ENCODE measurements at places on chromosomes 5 and 9.

DNA sequence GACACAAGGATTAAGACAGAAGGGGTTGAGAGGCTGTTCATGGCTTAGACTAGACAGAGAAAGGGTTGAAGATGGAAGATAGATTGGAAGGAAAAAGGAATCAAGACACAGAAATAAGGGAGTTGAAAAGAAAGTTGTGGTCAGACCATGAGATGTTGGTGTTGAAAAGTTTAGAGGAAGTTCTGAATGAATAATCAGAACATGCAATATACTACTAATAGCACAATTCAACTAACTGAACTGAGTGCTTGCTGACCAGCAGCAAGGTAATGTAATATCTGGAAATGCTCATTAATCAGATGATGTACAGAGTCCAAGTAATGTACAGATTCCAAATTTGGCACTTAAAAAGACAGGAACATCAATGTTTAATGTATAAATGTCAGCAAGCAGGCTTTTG lies 10.6 kb upstream of the NNT start:
- no peak overlapping the region for H3K27ac ChIP-seq
- no peak for DNase-seq
- H3K4me1 ChIP-seq: no peaks in the 10 kb centered on the region
- H3K27me3 ChIP-seq: no peaks in the 10 kb centered on the region
- H3K36me3 ChIP-seq: no peaks in the 10 kb centered on the region
- no peak overlapping the region for H3K4me3 ChIP-seq

GRCh38 chr5:893711-894110 lies 1.0 kb downstream of the TRIP13 start:
- peaks cover 24% of the 10 kb centered on the region for H3K4me1 ChIP-seq
- H3K27me3 ChIP-seq: no peaks in the 10 kb centered on the region
- H3K4me3 ChIP-seq: no peak overlapping the region
- DNase-seq: no peak

- H3K36me3 ChIP-seq: peaks cover 35% of the 10 kb centered on the region
- H3K4me1 ChIP-seq: no peaks in the 10 kb centered on the region
- H3K4me3 ChIP-seq: no peak overlapping the region
These were observed 75.3 kb downstream of the RGS3 start for GRCh38 chr9:113538701-113539430.

GRCh38 chr5:82257729-82258128 lies 20.4 kb downstream of the RPS23 start:
- no peak for DNase-seq
- H3K4me1 ChIP-seq: no peaks in the 10 kb centered on the region
- H3K27ac ChIP-seq: no peak overlapping the region
- no peaks in the 10 kb centered on the region for H3K36me3 ChIP-seq

DNA sequence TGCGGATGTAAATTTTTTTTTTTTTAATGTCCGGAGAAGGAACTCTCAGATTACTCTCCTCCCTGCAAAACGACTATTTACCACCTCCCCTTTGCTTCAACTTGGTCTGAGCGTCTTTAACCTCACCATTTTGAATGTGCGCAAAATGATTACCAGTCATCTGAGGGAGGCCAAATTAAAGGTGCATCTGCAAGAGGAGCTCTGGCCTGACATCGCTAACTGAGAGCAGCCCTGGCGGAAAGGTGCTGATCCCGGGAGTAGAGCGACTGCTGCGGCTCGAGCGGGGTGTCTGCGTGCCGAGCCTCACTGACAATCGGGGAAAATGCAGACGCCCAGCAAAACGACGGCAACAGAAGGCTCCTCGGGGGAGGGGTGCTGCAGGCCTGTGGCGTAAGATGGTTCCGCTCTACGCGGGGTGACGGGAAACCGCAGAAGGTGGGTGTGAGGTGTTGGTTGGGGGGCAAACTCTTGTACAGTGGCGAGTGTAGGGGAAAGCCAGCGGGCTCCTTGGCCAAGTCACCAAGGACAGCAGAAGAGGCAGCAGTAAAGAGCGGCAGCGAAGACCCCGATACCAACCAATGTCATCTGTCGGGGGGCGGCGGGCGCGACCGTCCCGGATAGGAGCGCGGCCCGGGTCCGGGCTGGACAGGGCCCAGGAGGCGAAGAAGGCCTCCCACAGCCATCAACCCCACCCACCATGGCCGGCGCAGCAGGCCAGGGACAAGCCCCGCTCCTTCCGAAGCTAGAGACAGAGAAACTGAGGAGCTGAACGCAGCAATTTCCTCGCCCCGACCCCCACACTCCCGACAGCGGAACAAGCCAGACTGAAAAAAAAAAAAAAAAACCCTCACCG lies 557 bp downstream of the PJA2 start:
- H3K4me1 ChIP-seq: peaks cover 31% of the 10 kb centered on the region
- DNase-seq: peak; percentile 82
- peak overlapping the region; percentile 97 for H3K4me3 ChIP-seq
- peak overlapping the region; percentile 98 for H3K27ac ChIP-seq

GRCh38 chr9:115209601-115210306 lies 91.8 kb upstream of the TNC start:
- no peaks in the 10 kb centered on the region for H3K36me3 ChIP-seq
- H3K4me3 ChIP-seq: no peak overlapping the region
- DNase-seq: no peak
- H3K27ac ChIP-seq: no peak overlapping the region
- no peaks in the 10 kb centered on the region for H3K4me1 ChIP-seq

- H3K4me1 ChIP-seq: peaks cover 36% of the 10 kb centered on the region
- H3K4me3 ChIP-seq: no peak overlapping the region
- peak overlapping the region; percentile 58 for H3K27ac ChIP-seq
- no peaks in the 10 kb centered on the region for H3K36me3 ChIP-seq
- peak; percentile 31 for DNase-seq
These were observed 85.8 kb downstream of the MRPS27 start for GRCh38 chr5:72234265-72234700.

DNA sequence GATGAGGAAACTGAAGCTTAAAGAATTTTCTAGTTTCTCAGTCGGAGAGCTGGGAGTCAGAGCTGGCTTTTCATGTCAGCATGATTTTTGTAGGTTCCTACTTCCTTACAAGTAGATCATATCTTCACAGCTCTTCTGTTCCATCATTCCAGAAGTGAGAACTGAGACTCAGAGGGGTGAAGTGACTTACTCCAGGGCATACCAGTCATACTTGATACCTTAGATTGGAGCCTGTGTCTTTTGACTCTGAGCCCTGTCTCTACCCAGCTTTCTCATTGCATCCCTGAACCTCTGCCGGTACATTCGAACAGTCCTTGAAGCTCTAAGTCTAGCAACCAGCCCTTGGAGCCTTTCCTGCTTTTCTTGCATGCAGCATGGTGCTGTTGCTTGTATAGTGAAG lies 53.3 kb downstream of the MCCC2 start:
- DNase-seq: no peak
- no peak overlapping the region for H3K4me3 ChIP-seq
- H3K27ac ChIP-seq: no peak overlapping the region
- no peaks in the 10 kb centered on the region for H3K27me3 ChIP-seq
- H3K36me3 ChIP-seq: peaks cover 19% of the 10 kb centered on the region
- no peaks in the 10 kb centered on the region for H3K4me1 ChIP-seq

GRCh38 chr5:34847056-34847455 lies 8.1 kb downstream of the TTC23L start:
- no peaks in the 10 kb centered on the region for H3K27me3 ChIP-seq
- H3K36me3 ChIP-seq: no peaks in the 10 kb centered on the region
- no peaks in the 10 kb centered on the region for H3K4me1 ChIP-seq
- no peak for DNase-seq
- H3K4me3 ChIP-seq: no peak overlapping the region

DNA sequence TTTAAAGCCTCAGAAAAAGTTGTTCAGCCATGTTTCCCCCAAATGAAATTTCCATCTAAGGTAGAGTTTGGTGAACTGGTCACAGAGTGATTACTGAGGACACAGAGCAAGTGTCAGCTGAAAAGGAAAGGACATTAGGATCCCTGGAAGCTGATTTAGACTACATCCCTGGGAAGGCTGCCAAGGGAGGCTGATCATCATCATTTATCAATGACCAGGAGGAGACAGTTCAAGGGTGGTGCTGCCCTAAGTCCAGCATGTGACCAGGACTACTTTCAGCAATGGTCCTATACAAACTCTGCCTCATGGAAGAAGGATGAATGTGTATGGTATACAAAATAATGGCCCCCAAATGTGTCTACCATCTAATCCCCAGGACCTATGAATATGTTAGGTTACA lies 120.6 kb downstream of the PIK3R1 start:
- DNase-seq: no peak
- H3K4me1 ChIP-seq: no peaks in the 10 kb centered on the region
- H3K4me3 ChIP-seq: no peak overlapping the region
- no peaks in the 10 kb centered on the region for H3K27me3 ChIP-seq
- no peak overlapping the region for H3K27ac ChIP-seq

GRCh38 chr5:9194509-9194908 lies 351.4 kb downstream of the SEMA5A start:
- H3K27ac ChIP-seq: no peak overlapping the region
- no peak overlapping the region for H3K4me3 ChIP-seq
- DNase-seq: no peak
- H3K36me3 ChIP-seq: no peaks in the 10 kb centered on the region

DNA sequence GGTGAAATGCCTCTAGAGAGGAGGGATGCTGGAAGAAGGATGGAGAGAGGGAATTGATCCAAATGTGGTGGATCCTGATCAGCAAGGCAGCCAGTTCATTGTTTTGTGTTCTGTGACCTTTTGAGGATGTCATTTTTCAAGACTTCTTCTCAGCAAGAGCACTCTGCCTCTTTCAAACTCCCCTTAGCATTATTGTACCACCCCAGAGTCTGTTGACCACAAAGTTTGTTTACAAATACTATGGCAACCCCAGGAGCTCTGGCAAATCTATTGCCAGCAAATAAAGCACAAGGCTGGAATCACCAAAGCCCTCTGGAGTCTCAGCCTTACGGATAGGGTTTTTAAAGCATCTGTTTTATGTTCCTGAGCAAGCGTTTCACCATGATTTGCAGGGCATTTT lies 76.2 kb upstream of the SLC1A3 start:
- no peaks in the 10 kb centered on the region for H3K36me3 ChIP-seq
- H3K4me1 ChIP-seq: no peaks in the 10 kb centered on the region
- H3K4me3 ChIP-seq: no peak overlapping the region

GRCh38 chr5:94544875-94545547 lies 73.4 kb downstream of the KIAA0825 start:
- H3K36me3 ChIP-seq: no peaks in the 10 kb centered on the region
- H3K4me3 ChIP-seq: no peak overlapping the region
- H3K4me1 ChIP-seq: no peaks in the 10 kb centered on the region
- DNase-seq: no peak
- no peak overlapping the region for H3K27ac ChIP-seq

- H3K4me3 ChIP-seq: no peak overlapping the region
- H3K27me3 ChIP-seq: no peaks in the 10 kb centered on the region
- H3K36me3 ChIP-seq: no peaks in the 10 kb centered on the region
- H3K27ac ChIP-seq: no peak overlapping the region
These were observed 50.7 kb downstream of the DBH start for GRCh38 chr9:133686642-133687575.

- H3K27me3 ChIP-seq: peaks cover 4% of the 10 kb centered on the region
- peak overlapping the region; percentile 74 for H3K4me3 ChIP-seq
- peaks cover 23% of the 10 kb centered on the region for H3K4me1 ChIP-seq
These were observed 1.3 kb upstream of the PHPT1 start for GRCh38 chr9:136847826-136848392.

GRCh38 chr9:136327304-136327974 lies at the start of gene GPSM1:
GPSM1 (plus strand) TSS chr9:136327539; CDS start chr9:136327696, 157 bp downstream.
- peaks cover 12% of the 10 kb centered on the region for H3K4me1 ChIP-seq
- no peak for DNase-seq
- H3K27me3 ChIP-seq: no peaks in the 10 kb centered on the region
- no peak within 1 kb of the TSS for H3K27ac ChIP-seq

DNA sequence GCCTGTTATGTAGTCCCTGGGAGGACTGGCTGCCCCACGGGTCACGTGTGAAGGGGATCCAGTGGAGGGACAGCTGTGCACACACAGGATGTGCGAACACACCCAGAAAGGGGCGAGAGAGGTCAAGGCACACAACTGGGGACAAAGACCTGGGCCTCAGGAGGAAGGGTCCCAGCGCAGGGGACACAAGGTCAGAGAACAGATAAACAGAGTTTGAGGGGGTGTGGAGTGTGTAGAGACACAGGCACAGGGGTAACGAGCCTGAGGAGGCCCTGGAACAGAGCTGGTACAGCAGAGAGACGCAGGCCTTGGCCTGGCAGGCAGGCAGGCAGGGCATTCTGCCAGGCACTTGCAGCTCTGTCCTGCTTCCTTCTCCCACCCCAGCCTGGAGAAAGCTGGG lies 14.8 kb upstream of the PSMD5 start:
- no peak overlapping the region for H3K4me3 ChIP-seq
- DNase-seq: no peak
- H3K27ac ChIP-seq: no peak overlapping the region
- no peaks in the 10 kb centered on the region for H3K27me3 ChIP-seq
- peaks cover 38% of the 10 kb centered on the region for H3K36me3 ChIP-seq
- H3K4me1 ChIP-seq: no peaks in the 10 kb centered on the region

DNA sequence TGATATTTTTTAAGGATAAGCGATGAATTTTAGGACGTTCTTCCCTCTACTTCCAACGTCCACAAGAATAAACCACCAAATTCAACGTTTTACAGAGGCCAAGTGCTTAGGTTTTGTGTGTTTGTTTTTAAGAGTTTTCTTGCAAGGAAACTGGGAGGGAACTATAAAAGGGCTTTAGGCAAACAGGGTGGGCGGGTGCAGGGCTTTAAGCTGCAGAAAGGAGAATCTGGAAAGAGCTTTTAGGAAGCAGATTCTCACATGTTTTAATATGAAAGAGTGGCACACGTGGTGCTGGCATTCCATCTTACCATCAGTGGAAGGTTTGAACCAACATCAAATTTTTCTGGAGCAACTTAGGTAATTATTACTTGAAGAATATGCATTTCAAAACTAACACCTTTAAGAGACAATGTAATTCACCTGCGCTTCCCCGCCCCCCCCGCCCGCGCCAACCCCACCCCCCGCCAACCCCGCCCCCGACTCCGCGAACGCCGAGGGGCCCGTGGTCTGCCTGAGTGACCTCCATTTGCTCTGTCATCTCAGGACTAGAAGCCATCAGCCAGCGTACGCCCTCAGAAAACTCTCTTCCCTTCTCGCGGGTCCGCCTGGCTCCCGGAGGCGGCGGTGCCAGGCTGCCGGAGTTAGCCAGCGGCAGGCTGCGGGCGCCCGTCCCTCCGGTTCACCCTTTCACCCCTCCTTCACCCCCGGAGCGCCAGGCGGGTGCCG lies 911 bp upstream of the PIK3R1 start:
- peak overlapping the region; percentile 77 for H3K27ac ChIP-seq
- no peaks in the 10 kb centered on the region for H3K36me3 ChIP-seq
- H3K4me3 ChIP-seq: peak overlapping the region; percentile 85
- H3K4me1 ChIP-seq: peaks cover 29% of the 10 kb centered on the region
- no peak for DNase-seq

Measured in CD8-positive, alpha-beta memory T cell (primary cell).